Adrenal gland (tissue), 19 donors: ENCODE measurements at places on chromosomes 6 and 20.

- no peak for DNase-seq
These were observed 109.9 kb upstream of the FOXC1 start for GRCh38 chr6:1499777-1500176.

DNA sequence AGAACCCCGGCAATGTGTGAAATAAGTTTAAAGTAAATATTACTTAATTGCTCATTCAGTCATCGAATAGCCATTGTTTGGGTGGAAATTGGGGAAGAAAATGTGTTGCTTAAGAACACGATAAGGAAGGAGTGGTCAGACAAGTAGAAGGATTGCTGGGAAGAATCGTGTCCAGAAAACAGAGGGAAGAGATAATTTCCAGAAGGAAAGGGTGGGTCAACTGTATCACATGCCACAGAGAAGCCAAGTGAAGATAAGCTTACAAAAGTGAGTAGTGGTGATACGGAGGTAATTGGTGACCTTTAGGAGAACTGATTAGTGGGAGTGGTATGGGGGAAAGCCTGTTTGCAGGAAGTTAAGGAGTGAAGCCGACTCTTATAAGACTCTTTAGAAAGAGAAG, 306.2 kb downstream of the SOX4 start:
- DNase-seq: no peak

DNA sequence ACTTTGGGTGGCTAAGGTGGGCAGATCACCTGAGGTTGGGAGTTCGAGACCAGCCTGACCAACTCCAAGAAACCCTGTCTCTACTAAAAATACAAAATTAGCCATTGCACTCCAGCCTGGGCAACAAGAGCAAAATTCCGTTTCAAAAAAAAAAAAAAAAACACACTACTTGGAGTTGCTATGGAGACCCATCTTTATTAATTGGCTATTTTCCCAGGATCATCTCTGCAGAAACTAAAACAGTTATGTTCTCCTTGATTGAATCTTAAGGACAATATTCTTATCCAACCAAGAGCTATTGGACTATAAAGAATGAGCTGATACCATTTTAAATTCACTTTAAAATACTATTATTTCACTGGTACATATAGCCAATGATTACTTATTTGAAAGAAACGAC, 14.7 kb downstream of the AKIRIN2 start:
- no peak for DNase-seq

- DNase-seq: no peak
These were observed 277.5 kb upstream of the MAN1A1 start for GRCh38 chr6:119626884-119627619.

- no peak for DNase-seq
These were observed 98.3 kb downstream of the EDN3 start for GRCh38 chr20:59398537-59399205.

DNA sequence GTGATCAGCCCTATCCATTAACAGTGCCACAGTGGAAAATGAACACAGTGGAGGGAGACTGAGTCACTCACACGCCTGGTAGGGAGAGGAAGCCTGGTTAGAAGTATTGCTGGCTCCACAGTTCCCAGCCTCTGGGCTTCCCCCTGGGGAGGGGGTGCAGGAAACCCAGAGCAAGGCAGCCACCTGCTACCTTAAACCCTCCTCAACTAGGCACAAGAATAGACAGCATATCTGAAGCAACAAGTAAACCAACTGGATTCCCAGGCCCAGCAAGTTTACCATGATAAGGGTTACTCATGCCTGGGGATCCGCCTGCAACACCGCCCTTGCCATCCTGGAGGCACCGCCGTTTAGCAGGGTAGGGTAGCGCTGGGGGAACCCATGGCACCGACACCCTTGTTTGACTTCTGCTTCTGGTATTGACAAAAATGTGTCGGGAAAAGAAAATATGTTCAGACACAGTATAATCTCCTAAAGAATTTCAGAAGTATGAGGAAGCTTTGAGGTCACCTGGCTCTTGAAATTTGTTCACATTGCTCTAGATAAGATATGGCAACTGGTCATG, 38.3 kb downstream of the SLC22A23 start:
- no peak for DNase-seq

DNA sequence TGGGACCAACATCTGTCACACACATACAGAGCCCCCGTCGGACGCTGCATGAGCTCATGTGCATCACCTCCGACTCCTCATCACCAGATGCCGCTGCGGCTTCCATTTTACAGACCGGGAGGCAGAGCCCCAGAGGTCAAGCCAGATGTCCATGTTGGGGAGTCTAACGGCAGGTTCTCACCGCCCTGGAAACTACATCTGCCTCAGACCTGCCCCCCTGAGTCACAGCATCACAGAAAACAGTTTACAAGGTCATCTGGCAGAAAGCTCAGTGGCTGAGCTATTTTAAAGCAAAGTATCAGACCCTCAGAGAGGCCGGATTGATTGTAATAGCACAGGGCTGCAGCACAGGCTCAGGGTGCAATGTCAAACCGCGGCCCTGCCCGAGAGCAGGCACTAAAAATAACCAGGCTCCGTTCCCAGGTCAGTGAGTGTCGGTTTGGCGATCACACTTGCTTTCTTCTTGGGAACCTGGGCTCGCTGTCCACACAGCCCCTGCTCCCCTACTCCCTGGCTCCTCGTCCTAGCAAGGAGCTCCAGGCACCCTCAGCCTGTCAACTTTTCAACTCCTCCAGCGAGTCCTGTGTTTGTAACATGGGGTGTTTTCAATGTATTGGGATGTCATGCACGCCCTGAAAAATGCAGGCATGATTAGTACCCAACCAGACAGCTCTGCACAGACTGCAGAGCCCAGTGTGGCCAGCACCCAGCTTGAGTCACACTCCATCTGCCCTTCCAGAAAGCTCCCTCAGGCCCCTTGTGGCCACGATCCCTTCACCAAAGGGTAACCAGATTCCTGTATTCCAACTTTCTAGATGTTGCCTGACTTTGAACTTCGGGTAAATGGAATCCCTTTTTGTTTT, 264.5 kb downstream of the CDH4 start:
- DNase-seq: no peak

DNA sequence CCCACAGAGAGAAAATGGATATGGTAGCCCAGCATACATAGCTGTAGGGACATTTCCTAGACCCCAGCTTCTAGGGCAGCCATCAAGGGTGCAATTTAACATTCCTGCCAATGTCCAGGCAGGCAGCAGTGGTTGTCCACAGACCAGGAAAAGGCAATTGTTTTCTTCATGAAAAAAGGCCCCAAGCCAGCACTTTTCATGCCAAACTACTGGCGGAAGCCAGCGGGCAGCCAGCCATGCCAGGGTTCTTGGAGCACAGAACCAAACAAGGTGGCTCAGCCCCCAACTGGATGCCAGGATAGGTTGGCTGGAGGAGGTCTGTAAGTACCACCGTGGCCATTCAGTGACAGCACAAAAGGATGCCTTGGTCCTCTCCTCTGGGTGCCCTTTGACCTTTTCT, 94.6 kb downstream of the BANF2 start:
- peak; percentile 18 for DNase-seq

DNA sequence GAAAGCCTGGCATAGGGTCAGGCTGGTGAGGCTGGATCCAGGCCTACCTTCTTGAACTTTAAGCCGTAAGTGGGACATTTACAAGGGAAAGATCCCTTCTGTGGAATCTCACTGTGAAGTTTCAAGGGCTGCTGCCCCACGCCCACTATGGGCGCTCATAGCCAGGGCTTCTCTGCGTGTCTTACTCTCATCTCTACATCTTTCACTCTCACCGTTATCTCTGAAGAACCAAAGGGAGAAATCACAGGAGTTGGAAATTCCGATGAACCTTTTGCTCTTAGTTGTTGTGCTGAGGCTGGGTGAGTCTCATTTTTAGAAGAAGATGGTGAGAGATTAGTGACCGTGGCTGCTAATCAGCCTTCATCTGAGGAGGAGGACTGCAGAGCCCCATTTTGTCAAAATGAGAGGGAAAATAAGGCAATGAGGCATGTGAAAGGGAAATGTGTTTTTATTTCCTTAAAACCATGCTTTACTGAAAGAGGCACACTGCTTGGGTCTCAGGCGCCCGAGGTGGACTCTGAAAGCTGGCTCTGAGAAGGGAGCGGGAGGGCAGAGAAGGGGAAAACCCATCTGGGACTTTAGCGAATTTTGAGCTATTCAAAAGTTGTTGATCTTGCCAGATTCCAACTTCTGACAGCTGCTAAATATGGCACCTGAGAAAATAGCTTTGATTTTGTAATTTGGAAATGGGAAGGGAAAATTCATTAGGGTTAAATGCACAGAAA, 301.5 kb downstream of the CLIC5 start:
- no peak for DNase-seq

GRCh38 chr6:152372945-152373344, 264.2 kb downstream of the SYNE1 start:
- no peak for DNase-seq

GRCh38 chr20:58107533-58107932, 120.9 kb downstream of the ANKRD60 start:
- no peak for DNase-seq

DNA sequence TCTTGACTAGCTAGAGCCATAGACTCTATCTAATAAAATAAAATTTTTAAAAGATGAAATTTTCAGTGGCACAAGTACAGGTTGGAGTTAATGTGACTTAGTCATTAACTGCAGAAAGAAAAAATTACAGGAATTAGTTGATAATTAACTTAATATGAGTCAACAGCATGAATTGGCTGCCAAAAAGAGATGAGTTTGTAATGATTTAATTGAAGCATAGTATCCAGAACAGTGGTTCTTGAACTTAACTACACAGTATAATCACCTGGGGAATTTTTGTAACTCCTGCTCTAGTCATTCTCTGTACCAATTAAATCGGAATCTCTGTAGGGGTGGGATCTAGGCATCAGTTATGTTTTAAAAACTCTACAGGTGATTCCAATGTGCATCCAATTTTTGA, 46.3 kb upstream of the HMGN3 start:
- no peak for DNase-seq

DNA sequence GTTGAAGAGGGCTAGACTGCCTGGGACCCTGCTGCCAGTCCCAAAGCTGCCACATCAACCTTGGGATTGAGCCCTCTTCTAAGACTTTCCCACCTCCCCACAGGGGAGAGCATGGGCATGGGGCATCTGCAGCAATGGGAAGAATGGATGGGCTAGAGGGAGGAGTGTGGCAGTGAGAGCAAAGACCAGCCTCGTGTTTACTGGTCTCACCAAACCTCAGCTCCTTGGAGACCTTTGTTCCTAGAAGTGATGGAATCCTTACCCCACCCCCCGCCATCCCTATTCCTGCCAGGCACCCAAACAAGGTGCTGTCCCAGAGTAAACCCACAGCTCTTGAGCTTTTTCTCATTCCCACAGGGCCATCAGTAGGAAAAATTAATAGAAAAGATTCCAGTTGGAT, 20.0 kb upstream of the ARMC12 start:
- peak; percentile 8 for DNase-seq

GRCh38 chr6:3905945-3906845, 57.0 kb downstream of the FAM50B start:
- DNase-seq: no peak

DNA sequence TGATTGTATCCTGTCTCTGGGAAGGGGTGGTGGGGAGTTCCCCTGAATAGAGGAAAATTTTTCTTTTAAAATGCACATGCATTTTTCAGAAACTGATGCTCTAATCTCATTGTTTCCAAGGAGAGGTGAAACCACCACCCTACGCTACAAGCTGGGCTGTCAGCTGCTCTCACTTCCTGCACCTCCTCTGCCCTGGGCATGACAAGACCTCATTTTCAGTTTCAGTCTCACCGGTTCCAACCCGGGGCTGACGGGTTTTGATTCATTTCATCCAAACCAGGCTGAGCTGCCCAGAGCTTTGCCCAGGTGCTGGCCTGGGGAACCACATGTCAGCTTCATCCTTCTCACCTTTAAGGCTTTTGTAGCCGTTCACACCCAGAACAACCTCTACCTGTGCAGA, 99.7 kb downstream of the EYA2 start:
- no peak for DNase-seq

DNA sequence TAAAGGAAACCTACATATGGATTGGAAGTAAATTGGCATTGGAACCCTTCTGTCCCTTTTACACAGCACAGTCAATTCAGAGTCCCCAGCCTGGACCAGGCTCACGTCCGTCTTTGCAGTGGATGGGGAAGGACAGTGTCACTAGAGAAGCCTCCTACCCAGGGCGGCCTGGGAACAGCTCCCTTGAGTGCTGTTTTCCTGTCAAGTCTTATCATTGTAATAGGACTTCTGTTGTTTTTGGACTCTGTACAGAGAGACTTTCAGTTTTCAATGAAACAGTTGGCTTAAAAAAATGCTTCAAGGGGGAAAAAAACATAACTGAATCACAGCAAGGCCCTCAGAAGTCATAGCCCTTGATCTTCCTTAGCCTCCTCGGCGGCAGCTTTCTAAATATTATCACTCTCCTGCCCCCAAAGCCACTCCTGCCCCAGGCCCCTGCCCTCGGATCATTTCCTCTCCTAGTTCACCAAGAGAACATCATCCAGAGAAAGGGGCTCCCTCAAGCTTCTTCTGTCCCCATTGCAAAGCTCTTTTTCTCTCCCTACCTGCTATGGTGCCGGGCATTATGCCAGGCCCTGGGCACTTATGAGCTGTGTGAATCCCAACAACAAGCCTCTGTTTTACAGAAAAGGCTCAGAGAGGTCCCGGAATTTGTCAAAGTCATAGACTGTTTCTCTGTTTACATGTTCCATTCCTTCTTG, 37.8 kb upstream of the CNKSR3 start:
- DNase-seq: peak; percentile 44

- DNase-seq: no peak
These were observed 80.4 kb upstream of the RIPOR2 start for GRCh38 chr6:25016014-25016720.

DNA sequence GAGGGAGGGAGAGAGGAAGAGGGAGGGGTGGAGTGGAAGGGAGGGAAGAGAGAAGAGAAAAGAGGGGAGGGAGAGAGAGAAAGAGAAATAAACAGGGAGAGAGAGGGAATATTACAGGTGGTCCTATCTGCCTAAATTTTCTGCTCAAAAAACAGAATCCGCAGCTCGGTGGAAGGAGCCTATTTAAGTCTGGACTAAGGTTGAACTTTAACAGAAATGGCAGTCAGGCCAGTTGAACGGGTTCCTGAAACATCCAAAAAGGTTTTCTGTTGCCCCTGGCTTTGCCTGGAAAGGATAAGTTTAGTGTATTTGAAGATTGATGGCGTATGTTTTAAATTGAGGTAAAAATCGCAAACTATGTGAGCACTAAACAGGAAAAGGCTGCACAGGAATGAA, 2.2 kb downstream of the TFAP2B start:
- no peak for DNase-seq

GRCh38 chr6:127494240-127494767, 24.8 kb downstream of the MTCL3 start:
- no peak for DNase-seq

GRCh38 chr6:129890164-129890563, 29.0 kb upstream of the TMEM244 start:
- DNase-seq: no peak

GRCh38 chr6:27128311-27129094, 119.0 kb upstream of the PRSS16 start:
- DNase-seq: no peak
